ENCODE measurements at places on chromosomes 2 and 18.

DNA sequence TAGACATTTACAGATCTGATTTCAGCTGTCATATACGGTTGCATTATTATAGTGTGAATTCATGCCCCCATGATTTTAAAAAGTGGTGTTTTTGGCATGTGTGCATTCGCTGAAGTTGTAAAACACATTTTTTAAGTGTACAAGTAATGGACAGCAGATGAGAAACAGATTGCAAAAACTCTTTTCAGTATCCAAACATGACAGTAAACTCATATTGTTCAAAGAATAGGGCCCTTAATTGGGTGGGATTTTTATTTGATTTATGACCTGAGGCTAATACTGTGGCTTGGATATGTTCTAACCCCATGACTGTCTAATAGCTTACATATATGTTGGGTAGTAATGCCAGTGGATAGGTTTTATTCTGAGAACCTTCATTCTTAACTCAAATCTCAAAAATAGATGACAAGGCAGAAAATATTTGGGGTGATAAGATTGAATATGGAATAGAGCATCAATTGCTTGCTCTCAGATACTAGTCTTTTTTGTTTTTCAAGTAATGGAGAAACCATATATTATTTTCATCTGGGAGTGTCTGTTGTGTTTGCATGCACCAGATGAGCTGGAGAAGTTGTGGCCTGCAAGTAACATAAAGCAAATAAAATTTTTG is 118.6 kb downstream of the PARD3B start:
- DNase-seq: no peak

DNA sequence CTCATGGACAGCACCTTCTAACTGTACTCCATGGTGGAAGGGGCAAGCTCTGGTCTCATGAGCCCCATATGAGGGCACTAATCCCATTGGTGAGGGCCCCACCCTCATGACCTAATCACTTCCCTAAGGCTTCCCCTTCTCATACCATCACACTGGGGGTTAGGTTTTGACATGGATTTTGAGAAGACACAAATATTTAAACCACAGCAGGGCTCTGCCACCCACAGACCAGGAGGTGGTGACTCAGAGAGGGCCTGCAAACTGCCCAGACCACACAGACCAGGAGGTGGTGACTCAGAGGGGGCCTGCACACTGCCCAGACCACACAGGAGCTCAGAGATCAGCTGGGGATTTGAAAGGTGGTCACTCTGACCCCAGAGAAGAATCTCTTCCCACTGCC is 222.0 kb downstream of the KLHL29 start:
- no peak for DNase-seq

DNA sequence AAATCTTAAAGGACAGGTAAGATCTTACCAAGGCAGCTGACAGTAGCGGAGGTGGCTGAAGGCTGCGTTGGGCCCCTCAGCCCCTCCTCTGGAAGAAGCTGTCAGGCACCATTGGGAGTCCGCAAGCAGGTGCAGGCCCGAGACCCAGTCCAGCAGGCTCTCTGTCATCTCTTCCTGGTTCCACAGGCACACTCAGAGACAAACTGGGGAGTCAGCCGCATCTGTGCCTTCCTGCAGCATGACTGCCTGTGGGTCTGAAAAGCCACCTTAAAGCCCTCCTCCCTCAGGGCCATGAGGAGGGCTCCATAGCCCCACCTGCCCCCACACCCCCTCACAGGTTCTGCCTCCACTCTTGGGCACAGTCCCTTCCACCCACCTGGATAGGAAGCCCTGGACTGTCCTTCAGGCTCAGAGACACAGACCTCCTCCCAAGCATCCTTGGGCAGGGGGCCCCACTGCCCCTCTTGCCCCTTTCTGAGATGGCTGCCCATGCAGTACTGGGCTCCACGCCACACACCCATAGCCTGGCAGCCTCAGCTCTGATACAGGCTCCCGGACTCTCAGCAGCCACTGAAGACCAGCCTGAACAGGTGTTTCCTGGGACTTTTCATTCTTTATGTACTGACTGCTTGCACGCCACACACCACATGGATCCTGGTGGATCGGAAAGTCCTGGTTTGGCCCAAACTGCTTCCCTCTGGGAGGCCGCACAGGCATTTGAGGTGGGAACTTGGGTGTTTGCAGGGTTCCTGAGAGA is 239.8 kb downstream of the SEPTIN10 start:
- DNase-seq: no peak

DNA sequence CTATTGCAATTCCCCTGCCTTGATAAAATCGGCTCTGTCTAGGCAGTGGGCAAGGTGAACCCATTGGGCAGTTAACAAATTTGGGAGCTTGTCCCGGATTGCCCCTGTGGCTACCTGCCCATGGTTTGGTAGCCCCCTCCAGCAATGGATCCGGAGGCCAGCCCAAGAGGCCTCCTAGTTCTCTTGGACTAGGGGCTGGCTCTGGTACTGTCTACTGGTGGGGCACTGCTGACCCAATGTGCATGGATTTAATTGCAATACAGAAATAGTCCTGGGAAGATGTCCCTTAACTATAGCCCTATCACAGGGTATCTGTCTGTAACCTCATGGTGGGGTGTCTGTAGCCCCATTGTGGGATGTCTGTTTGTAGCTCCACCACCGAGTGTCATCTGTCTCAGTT is 37.5 kb upstream of the SH3RF3 start:
- no peak for DNase-seq

GRCh38 chr2:7015007-7015950 is 98.1 kb downstream of the RNF144A start:
- no peak for DNase-seq

DNA sequence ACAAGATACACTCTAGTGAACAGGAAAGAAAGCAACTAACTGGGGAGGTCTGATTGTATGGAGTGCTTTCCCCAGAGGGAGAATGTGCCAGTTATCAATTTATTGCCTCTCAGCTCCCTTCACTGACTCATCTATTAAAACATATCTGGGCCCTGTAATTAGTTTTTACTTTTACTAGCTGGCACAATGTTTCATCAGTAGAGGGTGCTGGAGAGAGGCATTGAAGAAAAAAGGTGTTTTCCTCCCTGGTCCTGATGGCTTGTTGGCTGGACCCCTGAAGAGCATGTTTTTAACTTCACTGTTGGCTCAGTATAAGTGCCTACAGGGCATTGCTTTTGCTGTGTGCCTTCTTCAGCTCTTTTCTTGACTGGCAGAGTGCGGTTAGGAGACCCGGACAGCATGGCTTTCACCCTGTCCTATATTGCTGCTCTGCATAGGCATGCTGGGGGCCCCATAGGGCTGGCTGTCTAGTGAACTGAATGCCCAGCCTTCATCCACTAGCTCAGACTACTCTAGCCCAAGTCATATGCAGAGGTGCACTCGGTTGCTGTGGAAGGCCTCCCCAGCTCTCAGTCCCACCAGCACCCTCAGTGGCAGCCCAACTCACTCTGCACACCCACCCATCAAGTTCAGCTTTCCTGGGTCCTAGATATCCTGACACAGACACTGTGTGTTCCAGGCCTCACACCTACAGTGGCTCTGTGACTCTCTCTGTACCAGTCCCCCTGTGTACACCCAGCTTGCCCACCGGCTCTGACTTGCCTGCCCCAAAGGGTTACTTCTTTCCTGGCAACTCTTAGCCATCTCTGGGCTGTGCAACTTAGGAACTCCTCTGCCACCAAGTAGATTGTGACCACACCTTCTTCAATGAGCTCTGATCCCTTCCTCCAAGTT is 62.3 kb upstream of the ACYP2 start:
- no peak for DNase-seq

GRCh38 chr2:196054631-196055030 is 14.0 kb downstream of the DNAH7 start:
- no peak for DNase-seq

- no peak for DNase-seq
Observed at GRCh38 chr18:56812674-56813073, 161.5 kb downstream of the WDR7 start.

- peak; percentile 42 for DNase-seq
Observed at GRCh38 chr2:240791821-240792628, 28.0 kb downstream of the KIF1A start.

GRCh38 chr2:121521359-121521758 is 9.3 kb upstream of the RNU4ATAC start:
- no peak for DNase-seq

DNA sequence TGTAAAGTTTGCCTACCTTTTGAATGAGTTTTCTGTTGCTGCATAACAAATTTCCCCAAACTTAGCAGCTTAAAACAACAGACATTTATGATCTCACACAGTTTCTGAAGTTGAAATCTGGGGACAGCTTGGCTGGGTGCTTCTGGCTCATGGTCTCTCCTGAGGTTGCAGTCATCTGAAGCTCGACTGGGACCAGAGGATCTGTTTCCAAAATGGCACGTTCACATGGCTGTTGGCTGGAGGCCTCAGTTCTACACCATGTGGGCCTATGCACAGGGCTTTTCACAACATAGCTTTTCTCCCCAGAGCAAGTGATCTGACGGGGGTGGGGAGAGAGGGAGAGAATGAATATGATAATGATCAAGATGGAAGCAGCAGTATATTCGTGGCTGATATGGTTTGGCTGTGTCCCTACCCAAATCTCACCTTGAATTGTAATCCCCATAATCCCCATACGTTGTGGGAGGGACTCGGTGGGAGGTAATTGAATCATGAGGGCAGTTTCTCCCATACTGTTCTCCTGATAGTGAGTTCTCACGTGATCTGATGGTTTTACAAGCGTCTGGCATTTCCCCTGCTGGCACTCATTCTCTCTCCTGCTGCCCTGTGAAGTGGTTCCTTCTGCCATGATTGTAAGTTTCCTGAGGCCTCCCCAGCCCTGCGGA is 3.5 kb downstream of the RALB start:
- DNase-seq: no peak

DNA sequence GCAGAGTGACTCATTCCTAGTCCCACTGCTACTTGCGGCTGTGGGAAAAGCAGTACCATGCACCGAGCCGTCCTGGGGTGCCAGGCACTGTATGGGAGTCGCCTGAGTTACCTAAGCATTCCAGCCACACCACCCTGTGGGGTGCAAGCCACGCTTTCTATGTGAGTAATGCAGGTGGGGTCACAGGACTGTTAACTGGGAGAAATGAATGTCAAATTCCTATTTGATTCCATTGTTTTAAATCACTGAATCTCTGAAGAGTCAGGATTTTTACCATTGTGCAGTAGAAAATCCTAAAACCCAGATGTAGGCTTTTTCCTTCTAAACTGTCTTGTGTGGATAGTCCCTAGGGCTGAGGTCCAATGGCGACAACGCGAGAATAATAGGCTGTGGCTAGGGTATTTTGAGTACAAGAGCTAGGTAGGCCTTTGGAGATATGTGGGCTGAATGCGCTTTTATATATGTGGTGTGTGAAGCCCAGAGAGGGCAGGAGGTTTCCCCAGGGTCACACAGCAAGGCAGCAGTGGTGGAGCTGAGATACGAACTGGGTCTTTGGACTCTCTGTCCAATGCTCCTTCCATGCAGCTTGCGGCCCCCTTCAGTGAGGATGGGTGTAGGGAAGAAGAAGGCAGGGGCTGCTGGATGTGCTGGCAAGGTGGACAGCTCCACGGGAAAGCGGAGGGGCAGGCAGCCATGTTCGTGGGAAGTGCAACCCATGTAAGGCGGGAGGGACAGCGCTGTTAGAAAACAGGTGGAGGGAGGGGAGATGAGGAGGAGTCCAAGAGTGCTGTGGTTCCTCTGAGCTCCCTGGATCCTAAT is 83.2 kb downstream of the DDX1 start:
- no peak for DNase-seq

DNA sequence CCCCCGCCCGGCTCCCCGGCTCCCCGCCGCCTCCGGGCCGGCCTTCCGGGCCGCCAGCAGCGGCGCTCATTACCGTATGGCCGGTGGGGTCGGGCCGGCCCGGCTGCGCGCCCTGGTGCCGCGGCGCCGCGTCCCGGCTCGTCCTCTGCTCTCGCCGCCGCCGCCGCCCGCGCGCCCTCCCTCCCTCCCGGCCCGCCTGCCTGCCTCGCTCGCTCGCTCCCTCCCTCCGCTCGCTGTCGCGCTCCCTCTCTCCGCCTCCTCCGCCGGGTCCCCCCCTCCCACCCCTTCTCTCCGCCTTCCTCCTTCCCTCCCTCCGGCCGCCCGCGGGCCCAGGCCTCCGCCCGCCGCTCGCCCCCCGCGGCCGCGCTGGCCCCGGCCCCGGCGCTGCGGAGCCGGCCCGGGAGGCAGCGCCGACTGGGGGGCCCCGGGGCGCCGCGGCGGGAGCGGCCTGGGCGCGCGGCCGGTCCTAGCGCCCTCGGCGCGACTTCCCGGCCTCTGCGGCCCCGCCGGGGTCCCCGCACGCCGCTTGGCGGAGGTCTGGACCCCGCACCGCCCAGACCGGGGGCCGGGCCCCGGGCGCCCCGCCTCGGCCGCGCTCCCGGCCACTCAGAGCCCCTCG is at the start of gene DNMT3A:
DNMT3A (minus strand) TSS at position 173 of the 619 bp plus-strand sequence. CDS start 27,941 bp downstream, outside the sequence.
- peak; percentile 64 for DNase-seq

GRCh38 chr2:168460571-168460970 is 4.5 kb downstream of the CERS6 start:
- no peak for DNase-seq

DNA sequence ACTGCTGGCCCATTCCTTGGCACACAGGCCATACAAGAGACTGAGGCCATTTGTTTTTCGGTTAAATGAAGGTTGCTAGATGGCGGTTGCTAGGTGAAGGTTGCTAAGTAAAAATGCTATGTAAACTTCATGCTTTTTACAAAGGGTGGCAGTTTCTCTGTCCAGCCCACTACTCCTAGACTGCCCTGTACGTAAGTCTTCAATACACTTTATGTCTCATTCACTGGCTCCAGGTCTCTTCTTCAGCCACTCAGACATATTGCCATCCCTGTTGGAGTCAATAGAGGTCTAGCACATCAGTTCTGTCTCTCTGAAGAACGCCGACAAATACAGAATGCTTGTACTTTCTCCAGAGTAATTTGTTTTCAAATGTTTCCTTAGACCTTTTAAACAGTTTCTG is 370.9 kb upstream of the RND3 start:
- DNase-seq: no peak

DNA sequence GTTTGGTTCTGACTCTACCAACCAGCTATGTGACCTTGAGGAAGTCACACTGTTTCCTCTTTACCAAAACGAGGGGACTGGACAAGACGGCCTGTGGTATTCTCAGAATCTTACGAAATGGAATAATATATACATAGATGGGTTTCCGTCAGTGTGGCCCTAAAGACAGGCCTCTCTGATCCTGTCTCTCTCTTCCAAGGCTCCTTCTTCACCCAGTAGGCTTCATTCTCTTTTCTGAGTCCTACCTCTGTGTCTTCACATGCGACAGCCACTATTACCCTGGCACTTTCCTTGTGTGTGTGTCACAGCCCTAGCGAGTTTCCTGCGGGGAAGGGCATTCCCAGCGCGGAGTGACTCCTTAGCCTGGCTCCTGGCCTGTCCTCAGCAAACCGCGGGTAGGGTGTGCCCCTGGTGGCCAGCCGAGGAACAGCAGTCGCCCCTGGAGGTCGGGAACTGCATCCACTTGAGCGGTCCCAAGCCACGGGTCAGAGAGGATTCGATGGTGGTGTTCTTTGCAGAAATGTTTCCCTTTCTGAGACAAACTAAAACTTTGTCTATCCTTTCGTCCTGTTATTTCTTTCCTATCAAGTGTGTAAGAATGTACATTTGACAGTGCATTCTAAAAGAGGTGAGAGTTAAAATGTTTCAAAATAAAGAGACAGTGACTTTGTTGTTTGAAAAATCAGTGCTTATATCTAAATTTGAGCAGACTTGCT is 63.3 kb downstream of the RAB31 start:
- DNase-seq: peak; percentile 67

All from caudate nucleus (tissue), 63 donors.